ENCODE measurements at places on chromosomes 6 and 20.

DNA sequence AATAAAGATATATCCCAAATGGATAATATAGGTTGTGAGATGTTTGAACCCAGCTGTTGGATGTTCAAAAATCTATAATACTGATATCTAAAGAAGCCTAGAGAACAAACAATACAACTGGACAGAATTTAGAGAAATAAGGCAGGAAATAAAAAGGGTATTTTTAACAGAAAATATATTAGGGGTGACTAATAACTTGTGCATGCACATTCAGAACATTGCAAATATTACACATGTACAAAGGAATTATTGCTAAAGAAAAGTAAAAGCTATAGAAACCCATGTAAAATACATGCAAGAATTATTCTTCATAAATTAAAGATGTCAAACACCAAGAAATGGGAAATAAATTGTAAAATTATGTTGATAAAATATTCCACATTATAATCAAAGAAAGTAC is 32.7 kb upstream of the HCRTR2 start:
- no peak for DNase-seq

DNA sequence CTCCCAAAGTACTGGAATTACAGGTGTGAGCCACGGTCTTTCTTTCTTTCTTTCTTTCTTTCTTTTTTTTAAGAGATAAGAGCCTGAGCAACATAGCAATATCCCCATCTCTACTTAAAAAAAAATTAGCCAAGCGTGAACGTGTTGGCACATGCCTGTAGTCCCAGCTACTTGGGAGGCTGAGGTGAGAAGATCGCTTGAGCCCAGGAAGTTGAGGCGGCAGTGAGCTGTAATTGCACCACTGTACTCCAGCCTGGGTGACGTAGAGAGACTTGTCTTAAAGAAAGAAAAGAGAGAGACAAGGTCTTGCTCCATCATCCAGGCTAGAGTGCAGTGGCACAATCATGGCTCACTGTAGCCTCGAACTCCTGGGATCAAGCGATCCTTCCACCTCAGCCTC is 162.0 kb upstream of the MLN start:
- no peak for DNase-seq

DNA sequence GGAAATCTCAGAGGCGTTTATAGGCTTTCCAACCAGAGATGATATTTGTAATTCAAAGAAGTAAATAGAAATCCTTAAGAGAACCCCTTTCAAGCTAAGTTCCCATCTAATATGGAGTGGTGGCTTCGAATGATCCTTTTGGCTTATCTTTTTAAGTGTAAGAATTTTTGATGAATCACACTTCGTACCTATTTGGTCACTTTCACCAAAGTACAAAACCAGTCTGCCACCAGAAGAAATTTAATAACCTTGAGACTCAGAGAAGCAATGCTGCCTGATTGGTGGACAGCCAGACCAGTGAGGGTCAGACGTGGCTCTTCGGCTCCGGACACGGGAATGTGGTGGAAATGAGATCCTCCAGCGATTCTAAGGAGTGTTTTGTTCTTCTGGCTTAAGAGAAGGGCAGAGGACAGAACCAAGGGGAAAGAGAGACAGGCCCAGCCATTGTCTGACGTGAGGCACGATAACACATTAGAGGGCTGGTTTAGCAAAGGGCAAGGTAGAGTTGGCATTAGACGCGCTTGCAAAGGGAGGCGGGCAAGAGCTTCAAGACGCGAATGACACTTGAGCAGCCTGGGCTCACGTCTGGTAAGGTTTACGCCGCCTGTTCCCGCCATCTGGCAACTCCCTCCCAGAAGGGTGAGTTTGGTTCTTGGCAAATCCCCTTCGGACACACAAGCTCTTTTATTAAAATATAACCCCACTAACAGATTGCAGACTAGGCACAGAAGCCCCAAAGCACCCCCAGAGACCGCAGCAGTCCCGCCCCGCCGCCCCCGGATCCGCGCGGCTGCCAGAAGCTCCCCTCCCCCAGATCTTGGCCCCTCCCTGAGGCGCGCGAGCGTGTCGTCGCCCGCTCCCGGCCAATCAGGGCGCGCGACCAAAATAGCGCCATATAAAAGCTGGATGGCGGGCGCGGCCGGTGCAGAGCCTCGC is 50.0 kb upstream of the EZR start:
- DNase-seq, result peak; percentile 95

GRCh38 chr6:90715093-90715655 is 128.3 kb upstream of the MAP3K7 start:
- DNase-seq, result no peak

- no peak for DNase-seq
Measured at GRCh38 chr20:33474963-33475362, 14.9 kb upstream of the CBFA2T2 start.

DNA sequence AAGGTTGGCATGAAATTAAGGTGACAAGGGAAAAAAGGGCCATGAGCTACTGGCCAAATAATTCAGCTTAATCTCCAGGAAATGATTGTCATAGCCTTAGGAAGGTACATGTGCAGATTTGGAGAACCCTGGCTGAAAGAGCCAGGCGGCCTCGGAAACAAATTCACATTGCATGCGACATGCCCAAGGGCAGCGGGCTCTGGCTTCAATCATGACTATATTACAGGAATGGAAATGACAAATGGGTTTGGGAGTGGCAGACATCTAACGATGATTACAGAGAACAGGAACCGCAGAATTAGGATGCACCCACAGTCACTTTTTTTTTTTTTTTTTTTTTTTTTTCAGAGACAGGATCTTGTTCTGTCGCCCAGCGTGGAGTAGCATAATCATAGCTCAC is 112.4 kb upstream of the SALL4 start:
- no peak for DNase-seq

GRCh38 chr6:27494987-27495385 is 22.1 kb upstream of the ZNF184 start:
- no peak for DNase-seq

DNA sequence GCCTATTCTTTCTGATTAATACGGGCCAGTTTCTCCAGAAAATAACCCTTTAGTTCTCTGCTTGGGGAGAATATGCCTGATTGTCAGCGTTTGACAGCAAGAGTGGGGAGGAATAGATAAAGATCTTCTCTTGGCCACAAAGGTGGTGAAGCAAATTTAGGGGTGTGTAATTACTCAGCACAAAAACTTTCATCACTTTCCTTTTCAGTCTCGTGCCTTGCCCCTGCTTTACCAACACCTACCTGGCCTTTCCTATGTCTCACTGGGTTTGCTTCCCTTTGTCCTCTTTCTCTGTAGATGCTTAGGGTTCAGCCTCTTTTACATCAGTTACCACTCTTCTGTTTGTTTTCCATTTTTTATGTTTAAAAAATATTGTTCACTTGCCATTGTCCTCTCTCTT is 99.2 kb downstream of the MCHR2 start:
- DNase-seq, result no peak

DNA sequence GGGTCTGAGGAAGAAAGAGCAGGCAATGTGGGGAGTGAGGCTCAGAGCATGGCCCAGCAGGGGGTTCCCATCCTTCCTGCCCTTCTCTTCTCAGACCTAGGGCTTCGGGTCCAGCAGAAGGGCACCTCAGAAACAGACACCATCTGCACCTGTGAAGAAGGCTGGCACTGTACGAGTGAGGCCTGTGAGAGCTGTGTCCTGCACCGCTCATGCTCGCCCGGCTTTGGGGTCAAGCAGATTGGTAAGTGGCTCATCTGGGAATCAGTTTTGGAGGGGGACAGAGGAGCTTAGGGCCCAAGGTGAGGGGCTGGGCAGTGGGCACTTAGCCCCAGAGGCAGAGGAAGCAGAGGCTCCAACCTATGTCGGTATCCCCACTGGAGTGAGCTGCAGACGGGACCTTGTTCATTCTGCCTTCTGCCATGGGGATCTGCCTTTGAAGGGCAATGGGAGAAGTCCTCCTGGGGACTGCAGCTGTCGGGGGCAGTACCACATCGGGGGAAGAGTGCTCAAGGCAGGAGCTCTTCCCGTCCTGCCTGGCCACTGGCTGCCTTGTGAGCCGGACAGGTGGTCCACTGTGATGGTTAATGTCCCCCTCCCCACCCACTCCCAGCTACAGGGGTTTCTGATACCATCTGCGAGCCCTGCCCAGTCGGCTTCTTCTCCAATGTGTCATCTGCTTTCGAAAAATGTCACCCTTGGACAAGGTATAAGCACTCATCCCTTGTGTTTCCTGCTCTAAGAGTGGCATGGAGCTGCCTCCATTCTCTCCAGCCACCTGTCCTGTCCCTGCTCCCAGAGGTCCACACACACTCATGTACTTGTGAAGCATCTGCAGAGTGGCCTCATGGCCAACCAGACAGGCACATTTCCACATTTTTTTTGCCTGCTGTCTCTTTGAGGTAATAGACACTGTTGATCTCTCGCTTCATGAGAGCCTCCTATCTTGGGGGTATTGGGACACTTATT is 4.7 kb downstream of the CD40 start:
- no peak for DNase-seq

GRCh38 chr6:88380083-88380482 is 213.9 kb upstream of the CNR1 start:
- DNase-seq, result no peak

DNA sequence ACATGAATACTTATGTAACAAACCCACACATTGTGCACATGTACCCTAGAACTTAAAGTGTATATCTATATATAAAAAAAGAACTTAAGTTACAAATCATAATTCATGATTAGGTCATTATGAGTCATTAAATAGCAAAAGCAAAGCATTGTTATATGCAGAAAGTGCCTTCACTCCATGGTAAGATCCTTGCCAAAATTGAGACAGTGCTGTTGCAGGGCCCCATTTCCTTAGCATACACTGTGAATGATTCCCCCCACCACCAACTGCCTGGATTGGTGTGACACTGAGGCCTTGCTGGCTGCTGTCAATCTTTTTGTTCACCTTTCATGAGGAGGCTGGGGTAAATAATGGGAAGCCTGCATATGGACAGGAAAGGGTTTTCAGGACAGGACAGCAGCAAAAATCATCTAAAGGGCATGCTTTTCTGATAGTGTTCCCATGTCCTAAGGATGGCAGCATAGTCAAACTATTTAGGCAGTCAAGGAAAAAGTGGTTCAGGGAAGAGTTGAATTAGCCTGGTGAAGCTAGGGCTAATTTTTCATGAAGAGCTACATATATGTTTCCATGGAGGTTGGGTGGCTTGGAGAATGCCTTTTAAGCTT is 188.2 kb upstream of the ASCC3 start:
- no peak for DNase-seq

GRCh38 chr6:28137505-28137981 is 4.1 kb upstream of the ZKSCAN8 start:
- no peak for DNase-seq

DNA sequence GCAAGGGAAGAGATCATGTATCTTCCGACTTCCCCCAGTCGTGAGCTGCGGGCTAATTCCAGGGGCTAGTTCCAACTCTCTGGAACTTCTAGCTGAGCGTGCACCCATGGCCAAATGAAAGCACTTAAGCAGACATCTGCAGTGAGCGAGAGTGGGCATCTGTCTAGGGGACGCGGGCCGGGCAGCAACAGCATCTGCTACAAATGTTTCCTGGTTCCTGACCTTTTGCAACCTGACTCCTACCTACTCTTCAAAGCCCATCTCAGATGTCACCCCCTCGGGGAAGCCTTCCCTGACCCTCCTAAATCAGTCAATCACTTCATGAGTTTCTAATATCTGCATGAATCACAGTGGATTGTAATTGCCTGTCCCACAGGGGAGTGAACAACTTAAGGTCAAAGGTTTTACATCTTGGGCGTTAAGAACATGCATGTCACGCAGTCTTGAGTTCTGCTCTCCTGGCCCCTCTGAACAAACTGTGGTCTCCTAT is 141.9 kb downstream of the CEBPB start:
- DNase-seq, result no peak

GRCh38 chr6:40022867-40023266 is 88.6 kb upstream of the MOCS1 start:
- DNase-seq, result no peak

- DNase-seq, result no peak
Measured at GRCh38 chr20:47137231-47137870, 219.1 kb downstream of the ZMYND8 start.

GRCh38 chr20:58198901-58199355 is 29.5 kb downstream of the ANKRD60 start:
- DNase-seq, result no peak

- no peak for DNase-seq
Measured at GRCh38 chr20:48096957-48097890, 311.9 kb upstream of the SULF2 start.

DNA sequence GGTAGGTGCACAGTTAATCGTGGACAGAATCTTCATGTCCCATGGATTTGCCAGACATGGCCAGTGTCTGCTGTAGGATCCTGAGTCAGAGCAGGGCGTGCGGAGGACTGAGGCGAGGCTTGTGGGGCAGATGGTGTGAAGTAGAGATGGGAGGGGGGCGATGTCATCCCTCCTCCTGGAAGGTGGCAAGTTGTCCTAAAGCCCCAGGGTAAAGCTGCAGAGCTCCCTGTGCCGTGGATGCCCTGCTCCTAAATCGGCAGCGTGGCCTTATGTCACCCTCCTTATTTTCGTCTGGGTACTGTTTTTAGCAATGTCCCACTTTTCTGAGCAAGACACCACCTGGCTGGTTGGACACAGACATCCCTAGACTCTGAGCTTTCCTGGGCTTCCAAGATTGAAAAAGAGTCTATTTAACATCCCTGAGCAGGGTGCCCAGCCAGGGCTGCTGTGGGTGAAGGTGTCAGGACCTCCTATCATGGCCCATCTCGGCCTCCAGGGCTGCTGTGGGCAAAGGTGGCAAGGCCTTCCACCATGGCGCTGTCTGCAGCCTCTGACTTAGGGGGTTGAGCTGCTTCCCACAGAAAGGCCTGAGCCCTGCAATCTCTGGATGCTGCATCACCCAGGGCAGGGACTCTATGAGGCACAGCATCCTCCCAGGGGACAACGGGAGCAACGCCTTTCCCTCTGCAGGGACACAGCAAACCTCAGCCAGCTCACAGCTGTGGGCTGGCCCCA is 145.4 kb downstream of the TTLL2 start:
- no peak for DNase-seq

- DNase-seq, result no peak
Measured at GRCh38 chr20:881051-881782, 34.9 kb downstream of the ANGPT4 start.

DNA sequence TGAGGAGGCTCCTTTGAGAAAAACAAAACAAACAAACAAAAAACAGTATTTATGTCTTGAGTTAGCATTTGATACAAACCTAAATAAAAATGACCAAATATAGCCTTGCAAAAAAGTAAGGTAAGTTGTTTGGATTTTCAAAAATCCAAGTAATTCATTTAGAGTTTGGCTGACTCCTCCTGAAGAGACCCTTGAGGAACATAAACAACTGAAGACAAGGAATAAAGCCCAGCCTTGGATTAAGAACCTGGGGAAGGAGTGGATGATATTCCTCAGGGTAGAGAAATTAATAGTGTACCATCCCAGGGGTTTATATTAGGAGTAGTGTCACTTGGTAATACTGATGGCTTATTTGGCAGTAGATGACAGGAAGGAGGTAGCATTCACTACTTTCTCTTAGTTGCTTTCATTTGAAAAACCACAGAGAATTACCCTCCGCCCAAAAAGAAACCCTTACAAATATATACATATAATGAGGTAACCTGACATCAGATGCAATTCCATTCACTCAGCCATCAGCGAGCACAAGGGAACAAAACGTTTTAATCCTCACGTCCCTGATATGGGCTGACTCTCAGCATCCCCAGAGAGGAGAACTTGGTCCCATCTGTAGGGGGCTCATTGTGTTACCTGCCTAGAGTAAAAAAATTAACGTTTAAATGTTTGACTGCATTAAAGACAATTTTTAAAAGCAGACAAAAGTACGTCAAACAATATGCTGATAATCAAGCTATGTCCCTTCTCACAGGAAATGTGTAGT is 57.0 kb downstream of the SOBP start:
- no peak for DNase-seq
